ENCODE measurements at places on chromosomes 5 and 9.

- no peak for DNase-seq
Measured at GRCh38 chr5:44603496-44604272, 205.1 kb upstream of the MRPS30 start.

- no peak for DNase-seq
Measured at GRCh38 chr5:11038772-11039171, 277.7 kb upstream of the DAP start.

- DNase-seq, result no peak
Measured at GRCh38 chr5:151186538-151186937, 29.0 kb upstream of the ANXA6 start.

GRCh38 chr5:11012295-11012694 is 251.3 kb upstream of the DAP start:
- DNase-seq, result no peak

DNA sequence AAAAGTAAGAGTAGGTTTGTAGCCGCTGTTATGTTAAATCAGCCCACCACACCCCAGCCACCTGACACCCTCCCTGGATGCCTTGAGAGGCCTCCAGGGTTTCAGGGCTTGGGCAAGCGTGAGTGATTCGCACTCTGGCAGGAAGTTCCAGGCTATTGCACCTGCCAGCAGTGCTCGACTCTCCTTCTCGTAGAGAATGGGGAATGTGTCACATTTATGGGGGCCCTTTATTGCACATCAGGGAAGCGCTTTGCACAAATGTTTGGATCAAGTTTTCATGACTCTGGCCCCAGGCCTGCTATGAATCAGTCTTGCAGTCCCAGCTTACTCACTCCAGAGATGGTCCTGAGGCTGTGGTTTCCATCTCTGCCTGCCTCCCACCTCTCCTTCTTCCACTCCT is 66.1 kb upstream of the ADRA1B start:
- DNase-seq, result no peak

DNA sequence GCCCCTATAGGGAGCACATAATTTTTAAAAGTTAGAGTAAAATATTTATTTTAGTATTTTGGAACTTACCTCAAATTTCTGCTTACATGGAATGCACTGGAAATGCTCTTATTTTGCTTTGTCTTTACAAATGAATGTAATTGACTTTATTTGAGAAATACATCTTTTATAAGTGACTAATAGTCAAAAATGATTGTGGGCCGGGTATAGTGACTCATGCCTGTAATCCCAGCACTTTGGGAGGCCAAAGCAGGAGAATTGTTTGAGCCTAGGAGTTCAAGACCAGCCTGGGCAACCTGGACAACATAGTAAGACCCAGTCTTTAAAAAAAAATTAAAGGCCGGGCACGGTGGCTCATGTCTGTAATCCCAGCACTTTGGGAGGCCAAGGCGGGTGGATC is 5.8 kb downstream of the HMGCR start:
- no peak for DNase-seq

- DNase-seq, result no peak
Measured at GRCh38 chr5:158265931-158266700, 407.2 kb upstream of the CLINT1 start.

- DNase-seq, result no peak
Measured at GRCh38 chr5:97266576-97266975, 83.5 kb upstream of the RIOK2 start.

DNA sequence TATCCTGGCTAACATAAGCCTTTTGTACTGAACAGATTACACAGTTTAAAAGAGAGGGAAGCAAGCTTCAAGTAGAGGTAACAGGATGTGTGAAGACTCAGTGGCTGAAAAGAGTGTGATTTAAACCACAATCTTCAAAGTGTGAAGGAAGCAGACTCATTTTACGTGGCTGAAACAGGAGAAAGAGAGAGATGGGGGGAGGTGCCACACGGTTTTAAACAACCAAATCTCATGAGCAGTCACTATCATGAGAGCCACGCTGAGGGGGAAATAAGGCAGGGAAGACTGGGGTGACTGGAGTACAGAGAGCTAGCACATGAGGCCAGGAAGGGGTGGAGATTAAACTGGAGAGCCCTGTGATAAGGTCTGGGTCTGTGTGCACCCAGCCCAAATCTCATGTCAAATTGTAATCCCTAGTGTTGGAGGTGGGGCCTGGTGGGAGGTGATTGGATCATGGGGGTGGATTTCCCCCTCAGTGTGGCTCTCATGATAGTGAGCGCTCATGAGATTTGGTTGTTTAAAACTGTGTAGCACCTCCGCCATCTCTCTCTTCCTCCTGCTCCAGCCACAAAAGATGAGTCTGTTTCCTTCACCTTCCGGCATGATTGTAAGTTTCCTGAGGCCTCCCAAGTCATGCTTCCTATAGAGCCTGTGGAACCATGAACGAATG is 318.6 kb upstream of the CD180 start:
- DNase-seq, result no peak

GRCh38 chr5:179608131-179608581 is 15.3 kb downstream of the HNRNPH1 start:
- DNase-seq, result no peak

GRCh38 chr5:56460195-56460546 is 227.0 kb upstream of the ANKRD55 start:
- no peak for DNase-seq

- no peak for DNase-seq
Measured at GRCh38 chr9:115882911-115883310, 270.7 kb upstream of the PAPPA start.

DNA sequence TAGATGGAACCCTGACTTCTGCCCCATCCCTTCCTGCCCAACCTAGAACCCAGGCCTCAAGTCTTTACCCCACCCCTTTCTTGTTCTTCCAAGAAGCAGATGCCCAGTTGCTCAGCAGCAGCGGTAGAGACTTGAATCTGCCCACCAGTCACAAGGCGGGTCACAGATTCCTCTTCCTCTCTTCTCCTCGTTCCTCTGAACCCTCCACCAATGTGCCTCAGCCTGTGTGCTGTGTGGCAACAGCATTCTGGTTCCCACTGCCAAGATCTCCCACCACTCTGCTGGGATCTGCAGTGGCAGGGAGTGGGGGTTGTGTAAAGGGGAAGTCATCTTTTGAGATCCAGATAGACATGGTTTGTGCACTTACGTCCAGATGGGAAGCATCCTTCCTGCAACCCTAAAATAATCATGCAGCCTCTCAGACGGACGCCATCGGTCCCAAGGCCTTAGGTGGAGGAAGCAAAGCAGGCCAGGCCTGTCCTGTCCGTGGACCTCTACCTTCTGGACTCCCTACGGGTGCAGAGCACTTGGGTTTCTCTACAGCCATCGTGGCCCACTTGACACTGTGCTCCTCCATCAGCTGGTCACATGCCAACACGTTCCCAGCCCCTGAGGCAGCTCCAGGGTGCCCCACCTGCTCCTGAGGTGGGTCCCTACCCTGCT is 7.7 kb upstream of the RPL26L1 start:
- DNase-seq, result no peak

GRCh38 chr5:89128092-89128491 is 245.1 kb upstream of the MEF2C start:
- DNase-seq, result no peak

Data from HuH-7 (cell line).